Activated CD4-positive, alpha-beta T cell treated with anti-CD3 and anti-CD28 coated beads for 48 hours (primary cell): ENCODE measurements at places on chromosomes 7 and 10.

DNA sequence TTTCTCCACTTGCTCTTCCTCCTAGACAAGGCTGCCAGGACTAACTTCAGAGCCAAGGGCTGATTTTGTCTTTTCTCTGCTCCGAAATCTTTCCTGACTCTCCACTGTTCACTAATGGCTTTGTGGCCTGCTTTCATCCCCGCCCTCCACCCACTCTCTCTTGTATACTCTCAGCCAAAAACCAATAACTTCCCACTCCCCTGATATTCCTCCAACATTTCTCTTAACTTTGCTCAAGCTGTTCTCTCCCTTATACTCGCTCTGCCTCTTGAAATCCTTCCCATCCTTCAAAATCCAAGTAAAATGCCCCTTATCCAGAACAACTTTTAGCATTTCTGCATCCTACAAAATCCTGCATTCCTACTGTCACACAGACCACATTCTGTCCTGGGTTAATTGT, 214.8 kb downstream of the PHTF2 start:
- no peak for DNase-seq

GRCh38 chr7:116779216-116779615, 83.2 kb upstream of the CAPZA2 start:
- no peak for DNase-seq

- no peak for DNase-seq
These were observed 181.7 kb downstream of the HECW1 start for GRCh38 chr7:43294080-43294630.

GRCh38 chr7:44434201-44434600, 56.3 kb downstream of the NUDCD3 start:
- no peak for DNase-seq

DNA sequence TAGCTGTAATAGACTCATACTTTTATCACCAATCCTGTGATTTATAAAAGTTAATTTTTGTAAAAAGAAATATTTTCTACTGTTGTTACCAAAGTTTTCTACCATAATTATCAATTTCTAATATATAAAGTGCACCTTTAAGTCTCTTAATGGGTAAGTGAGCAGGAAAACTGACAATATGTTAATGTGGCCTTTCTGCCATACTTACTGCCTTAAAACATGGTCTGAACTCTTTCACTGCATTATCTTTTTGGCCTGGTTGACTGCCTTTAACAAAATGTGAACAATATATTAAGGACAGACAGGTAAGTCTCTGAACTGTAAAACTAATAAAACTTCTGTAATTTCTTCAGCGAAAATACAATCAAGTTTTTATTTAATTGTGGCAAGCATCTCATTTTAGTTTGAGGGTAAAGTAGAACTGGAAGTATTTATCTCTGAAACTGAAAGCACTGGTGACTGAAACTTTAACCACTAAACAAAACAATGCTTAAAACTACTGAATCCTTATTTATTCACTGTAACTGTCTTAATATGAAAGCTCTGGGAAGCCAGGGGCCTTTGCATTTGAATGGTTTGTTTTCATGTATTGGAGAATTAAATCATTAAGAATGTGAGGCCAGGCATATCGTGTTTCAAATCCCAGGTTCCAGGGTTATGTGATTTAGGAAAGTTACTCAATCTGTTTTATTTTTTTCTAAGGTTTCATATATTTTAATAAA, 948.8 kb upstream of the POT1 start:
- DNase-seq = no peak

- DNase-seq = no peak
These were observed 52.2 kb downstream of the VKORC1L1 start for GRCh38 chr7:65925040-65925439.

GRCh38 chr7:26843705-26844104, 20.7 kb downstream of the SKAP2 start:
- no peak for DNase-seq

DNA sequence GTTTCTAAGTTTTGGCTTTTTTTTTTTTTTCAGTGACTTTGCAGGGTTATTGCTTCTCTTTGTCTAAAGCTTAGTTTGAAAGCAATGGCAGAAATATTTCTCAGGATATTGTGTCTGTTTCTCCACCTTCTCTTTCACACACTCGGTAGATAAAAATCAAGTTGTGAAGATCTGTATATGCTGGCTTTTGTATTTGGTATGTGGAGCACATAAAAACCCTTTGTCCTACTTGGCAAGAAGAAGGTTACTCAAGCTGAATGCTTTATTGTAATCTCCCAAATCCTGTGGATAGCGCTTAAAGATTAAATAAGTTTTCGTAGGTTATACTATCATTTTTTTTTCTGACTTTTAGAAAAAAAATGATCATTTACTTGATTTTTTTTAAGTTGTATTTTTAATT, 172.4 kb downstream of the CDCA7L start:
- no peak for DNase-seq

- no peak for DNase-seq
These were observed 93.8 kb downstream of the CHCHD3 start for GRCh38 chr7:132988117-132988516.

- DNase-seq = no peak
These were observed 11.8 kb downstream of the NT5C3A start for GRCh38 chr7:33050535-33051318.

DNA sequence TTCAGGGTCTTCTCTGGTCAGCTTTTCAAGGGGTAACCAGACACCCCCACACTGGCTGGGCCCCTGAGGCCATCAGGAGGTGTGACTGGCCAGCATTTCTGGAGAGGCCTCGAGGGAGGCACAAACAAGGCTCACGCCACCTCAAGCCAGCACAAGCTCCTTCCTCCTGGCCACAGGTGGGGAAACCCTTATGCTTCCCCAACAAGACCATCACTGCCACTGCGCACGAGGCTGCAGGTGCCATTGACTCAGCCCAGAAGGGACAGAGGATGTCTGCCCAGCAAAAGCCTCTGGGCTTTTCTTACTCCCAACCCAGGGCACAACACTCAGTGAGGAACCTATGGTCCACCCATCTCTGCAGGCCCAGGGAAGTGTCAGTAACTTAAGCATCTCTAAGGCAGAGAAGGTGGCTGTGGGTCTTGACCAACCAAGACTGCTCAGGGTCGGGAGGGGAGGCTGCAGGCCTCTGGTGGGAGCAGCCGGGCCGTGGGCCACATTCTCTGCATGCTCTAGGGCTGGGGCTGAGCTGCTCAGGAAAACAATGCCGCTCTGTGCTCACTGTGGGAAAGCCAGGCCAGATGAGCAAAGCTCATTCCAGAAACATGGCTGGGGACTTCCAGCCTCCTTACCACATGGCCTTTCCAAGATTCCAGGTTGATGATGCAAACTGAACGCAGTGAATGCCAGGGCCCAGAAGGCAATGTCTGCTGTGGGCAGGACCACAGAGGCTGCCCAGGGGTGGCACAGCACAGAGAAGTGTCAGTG, 24.2 kb upstream of the RASSF4 start:
- DNase-seq = no peak

GRCh38 chr10:73433538-73433867, at the start of gene MSS51:
TSS of gene MSS51 (minus strand) at chr10:73433561. CDS start at chr10:73428284, 5,277 bp downstream.
- no peak for DNase-seq

GRCh38 chr10:114151486-114151885, 22.5 kb downstream of the CCDC186 start:
- DNase-seq = no peak

DNA sequence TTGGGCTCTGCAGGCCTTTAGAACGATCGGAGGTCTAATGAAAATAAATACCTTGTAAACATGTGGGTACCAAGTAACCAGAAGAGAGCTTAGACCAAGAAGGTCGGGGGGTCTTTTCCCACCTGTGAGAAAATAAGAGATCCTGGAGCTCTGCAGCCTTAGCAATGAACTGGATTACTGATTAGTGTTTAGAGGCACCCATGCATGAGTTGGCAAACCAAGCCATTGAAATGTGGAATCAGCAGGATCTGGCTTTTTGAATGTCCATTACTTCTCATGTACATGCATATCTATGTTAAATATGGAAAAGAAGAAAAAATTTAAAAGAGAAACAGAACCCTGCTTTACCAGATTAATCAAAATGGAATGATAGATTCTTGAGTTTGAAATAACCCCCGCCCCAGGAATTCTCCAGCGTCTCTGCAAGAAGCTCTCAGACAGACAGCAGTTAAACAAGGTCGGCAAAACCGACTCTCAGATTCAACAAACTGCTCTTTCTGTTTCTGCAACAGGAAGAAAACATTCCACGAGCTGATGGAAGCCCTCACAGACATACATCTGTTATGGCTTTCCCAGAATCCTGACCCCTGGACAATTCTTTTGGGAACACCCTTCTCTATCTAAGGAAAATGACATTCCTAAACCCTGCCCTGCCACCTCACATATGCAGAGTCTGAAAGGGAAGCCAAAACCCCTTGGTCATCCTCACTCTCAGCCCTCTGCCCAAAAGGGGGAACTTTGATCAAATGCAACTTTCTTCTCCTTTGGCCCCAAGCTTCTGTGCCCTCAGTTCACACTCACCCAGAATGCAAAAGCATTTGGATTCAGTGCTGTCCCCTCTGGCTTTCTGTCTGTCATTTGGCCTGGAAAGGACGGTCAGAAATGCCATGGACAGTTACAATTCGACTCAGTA, 78.7 kb upstream of the EN2 start:
- no peak for DNase-seq
